ENCODE measurements at places on chromosomes 6 and 20.

- peak; percentile 85 for DNase-seq
These were observed 97.4 kb upstream of the RNF24 start for GRCh38 chr20:4112481-4113421.

GRCh38 chr20:47296950-47297349 is 59.5 kb downstream of the ZMYND8 start:
- DNase-seq, result peak; percentile 43

GRCh38 chr6:3343089-3343883 is 84.5 kb downstream of the PSMG4 start:
- no peak for DNase-seq

GRCh38 chr20:34907616-34908469 is 31.4 kb downstream of the ACSS2 start:
- DNase-seq, result peak; percentile 74

DNA sequence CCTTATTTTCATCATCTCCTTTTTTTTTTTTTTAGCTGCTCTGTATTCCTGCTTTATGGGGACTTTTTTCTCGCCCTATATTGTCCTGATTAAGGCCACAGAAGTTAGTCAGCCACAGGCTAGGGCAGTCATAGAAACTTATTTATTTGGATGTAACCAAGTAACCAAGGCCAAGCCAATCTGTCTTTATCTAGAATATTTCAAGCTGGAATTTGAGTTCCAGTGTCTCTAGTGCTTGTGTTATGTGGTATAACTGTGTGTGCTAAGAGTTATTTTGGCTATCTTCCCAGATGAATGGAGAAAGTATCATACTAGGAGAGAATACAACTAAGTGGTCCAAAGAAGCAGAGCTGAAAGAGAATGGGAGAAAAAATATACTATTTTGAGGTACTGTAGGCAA is 751.5 kb downstream of the CBLN4 start:
- peak; percentile 11 for DNase-seq

DNA sequence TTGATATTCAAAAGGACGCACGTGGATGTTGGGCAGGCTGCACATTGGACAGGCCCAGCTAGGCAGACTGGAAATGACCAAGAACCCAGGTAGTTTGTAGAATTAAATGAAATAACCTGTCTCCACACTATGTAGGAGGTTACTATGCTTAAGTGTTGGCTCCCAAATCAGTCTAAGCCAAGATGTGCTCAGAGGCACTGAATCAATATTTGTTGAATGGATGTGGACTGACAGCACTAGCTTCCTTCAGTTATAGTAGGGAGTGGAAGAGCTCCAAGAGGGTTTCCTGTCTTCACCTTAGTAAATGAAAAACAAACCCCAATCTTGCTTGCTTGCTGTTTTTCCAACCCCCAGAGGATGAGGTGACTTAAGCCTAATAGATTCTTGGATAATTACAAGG is 180.5 kb downstream of the JARID2 start:
- DNase-seq, result no peak

GRCh38 chr6:169868458-169868857 is 117.0 kb downstream of the ERMARD start:
- no peak for DNase-seq

- DNase-seq, result peak; percentile 74
These were observed 10.0 kb upstream of the BLOC1S5 start for GRCh38 chr6:8074213-8074612.

DNA sequence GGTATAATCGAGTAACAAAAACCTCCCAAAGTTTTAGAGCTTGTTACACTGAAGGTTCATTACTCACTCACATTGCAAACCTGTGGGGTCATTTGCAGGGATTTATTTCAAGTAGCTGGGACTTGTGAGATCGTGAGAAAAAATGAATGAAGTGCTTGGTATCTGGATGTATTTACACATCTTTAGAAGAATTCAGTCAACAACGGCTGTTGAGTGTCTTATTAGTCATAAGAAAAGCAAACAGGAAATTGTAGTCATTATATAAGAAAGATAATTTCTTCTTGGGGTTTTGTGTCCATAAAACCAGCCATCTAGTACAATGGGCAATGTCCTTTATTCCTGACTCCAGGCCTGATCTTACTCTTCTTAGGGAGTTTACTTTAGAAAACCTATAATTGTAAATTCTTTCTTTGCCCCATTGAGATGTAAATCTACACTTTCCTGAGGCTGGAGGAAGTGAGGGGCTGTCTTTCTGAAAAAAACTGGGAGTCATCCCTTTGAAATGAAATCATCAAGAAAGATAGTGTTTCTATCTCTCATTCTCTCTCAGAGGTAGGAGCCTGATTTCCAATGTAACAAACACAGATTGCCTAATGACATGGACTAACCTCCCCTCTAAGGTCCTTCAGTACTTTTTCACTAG is 202.5 kb upstream of the ASCC3 start:
- DNase-seq, result peak; percentile 73

GRCh38 chr6:129546702-129547101 is 163.3 kb downstream of the ARHGAP18 start:
- no peak for DNase-seq

- no peak for DNase-seq
These were observed 15.4 kb downstream of the FBXL4 start for GRCh38 chr6:98932381-98932780.

GRCh38 chr6:20833881-20834515 is 299.7 kb downstream of the CDKAL1 start:
- DNase-seq, result no peak

GRCh38 chr20:34175079-34175478 is 63.0 kb upstream of the EIF2S2 start:
- DNase-seq, result no peak

DNA sequence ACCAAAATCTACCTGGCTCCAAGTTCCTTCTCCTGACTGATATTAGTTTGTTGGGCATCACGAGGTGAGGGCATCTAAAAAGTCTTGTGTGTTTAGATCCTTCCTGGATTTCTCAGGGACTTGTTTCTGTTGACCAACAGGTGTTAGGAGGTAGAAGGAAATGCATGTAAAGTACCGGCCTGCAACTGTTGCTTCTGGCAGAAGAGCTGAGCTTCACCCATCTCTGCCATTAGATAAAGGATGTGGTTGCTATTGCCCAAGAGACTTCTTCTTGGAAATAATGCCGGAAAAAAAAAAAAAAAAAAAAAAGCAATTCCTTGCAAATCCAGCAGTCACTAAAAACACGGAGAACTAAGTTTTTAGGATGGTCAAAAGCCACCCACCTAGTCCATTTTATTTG is 303.1 kb downstream of the CDH26 start:
- no peak for DNase-seq

DNA sequence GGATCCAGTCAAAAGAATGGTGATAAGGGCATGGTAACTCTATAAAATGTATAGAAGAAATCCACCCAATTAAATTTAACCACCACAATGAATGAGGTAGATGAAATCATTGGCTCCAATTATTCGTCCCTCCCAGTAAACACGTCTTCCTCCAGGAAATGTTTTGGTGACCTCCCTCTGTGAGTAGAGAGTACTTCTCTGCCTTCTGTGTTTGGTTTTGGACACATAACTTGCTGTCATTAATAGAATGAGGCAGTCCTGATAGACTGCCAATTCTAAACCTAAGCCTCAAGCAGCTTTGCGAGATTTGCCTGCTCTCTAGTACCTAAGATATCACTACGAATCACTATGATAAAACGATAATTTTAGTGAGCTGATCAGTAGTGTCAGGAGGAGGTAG is 632.8 kb downstream of the HDGFL1 start:
- DNase-seq, result no peak

DNA sequence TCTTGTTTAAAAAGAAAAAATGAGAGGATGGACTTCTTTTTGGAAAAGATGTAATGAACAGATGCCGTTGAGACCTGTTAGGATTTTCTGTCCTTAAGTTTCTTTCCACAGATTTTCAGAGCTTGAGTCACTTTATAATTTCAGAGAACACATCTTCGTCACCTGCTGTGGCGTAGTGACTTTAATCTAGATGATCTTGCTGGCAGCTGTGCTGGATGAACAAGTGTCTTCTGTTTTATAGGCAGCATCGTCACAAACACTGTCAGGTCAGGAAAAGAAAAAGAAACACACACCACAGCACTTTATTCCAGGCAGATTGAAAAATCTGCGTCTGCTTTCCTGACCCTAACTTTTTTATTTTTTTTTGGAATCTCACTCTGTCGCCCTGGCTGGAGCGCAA is 35.7 kb upstream of the GCNT2 start:
- no peak for DNase-seq

Measured in cardiac fibroblast (primary cell).